AG10803 (cell line): ENCODE measurements at places on chromosomes 5 and 9.

DNA sequence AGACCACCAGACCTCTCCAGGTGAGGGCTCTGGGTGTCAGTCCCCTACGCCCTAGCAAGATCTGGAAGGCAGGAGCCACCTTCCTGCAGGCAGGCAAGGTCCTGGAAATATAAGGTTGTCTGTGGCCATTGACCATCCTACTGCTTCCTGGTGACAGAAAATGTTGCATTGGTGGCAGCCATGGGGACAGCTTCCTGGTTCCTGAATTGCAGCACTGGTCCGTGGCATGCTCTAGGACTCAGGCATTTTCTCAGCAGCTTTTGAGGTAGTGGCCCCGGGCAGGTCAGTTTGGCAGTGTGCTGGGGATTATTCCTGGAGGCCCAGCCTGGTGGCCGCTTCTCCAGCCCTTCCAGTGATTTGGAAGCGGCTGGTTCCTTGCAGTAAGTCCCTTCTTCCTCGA lies 36.6 kb upstream of the KCNMB1 start:
- no peak for DNase-seq

DNA sequence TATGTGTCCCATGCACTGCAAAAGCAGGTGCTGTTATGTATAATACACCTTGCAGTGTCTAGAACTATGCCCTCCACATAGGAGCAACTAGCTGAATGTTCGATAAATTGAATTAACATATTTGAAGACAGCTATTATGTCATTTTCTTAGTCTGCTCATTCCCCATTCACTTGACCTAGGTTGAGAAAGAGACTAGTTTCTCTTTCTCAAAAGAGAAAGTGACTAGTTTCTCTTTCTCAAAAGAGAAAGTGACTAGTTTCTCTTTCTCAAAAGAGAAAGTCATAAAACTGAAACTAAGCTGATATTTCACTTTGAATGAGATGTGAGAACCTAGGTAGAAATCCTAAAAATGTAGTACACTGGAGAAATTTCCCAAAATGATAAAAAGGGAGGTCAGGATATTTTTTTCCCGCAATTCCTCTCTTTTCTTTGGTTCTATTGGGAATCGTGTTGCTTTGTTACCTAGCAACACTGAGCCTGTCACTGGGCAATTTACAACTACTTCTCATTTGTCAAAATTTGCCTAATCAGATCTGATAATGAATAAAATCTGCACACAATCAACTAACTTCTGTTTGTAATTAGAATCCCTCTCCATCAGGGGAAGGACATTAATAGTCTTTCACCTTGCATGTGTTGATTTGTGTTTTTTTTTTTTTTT lies 132.0 kb upstream of the GRIA1 start:
- no peak for DNase-seq

GRCh38 chr5:65882278-65882677 lies 44.1 kb upstream of the ERBIN start:
- DNase-seq: no peak

- DNase-seq: no peak
Measured at GRCh38 chr5:99747342-99747741, 787.8 kb upstream of the FAM174A start.

DNA sequence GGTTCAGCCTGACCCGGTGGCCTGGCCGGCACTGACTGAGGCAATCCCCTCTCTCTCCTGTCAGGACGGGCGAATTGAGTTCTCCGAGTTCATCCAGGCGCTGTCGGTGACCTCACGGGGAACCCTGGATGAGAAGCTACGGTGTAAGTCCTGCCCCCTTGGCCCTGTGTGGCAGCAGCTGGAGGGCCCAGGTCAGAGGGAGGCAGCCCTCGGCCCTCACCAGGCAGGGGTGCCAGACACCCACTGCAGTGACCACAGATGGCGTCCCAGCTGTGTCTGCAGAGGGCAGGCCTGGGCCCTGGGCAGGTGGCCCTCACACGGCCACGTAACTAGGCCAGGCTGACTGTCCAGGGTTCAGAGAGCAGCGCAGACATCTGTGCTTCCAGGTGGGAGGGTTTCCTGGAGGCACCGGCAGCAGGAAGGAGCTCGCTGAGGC lies 45.9 kb upstream of the HMCN2 start:
- no peak for DNase-seq

GRCh38 chr5:77389746-77390145 lies 102.4 kb downstream of the WDR41 start:
- no peak for DNase-seq
